ENCODE measurements at places on chromosomes 6 and 20. TPM values are rescaled to one million over a fixed set of nuclear protein-coding genes. Genes with fewer than 3 reads are reported as not detected.

CNBD2 gene
- polyA plus RNA-seq: 1.8 TPM

SLC12A5 gene
- 2.0 TPM for polyA plus RNA-seq

SLCO4A1 gene
- polyA plus RNA-seq: 3.2 TPM

CST5 gene
- polyA plus RNA-seq: 0.54 TPM

OR2H2 gene
- not detected for polyA plus RNA-seq

LAMP5 gene
- polyA plus RNA-seq: 5.2 TPM

KCNQ5 gene
- 0.36 TPM for polyA plus RNA-seq

GCNT2 gene
- polyA plus RNA-seq: 14.3 TPM

HCRTR2 gene
- polyA plus RNA-seq: 0.42 TPM

PPP1R3D gene
- 6.0 TPM for polyA plus RNA-seq

DNA sequence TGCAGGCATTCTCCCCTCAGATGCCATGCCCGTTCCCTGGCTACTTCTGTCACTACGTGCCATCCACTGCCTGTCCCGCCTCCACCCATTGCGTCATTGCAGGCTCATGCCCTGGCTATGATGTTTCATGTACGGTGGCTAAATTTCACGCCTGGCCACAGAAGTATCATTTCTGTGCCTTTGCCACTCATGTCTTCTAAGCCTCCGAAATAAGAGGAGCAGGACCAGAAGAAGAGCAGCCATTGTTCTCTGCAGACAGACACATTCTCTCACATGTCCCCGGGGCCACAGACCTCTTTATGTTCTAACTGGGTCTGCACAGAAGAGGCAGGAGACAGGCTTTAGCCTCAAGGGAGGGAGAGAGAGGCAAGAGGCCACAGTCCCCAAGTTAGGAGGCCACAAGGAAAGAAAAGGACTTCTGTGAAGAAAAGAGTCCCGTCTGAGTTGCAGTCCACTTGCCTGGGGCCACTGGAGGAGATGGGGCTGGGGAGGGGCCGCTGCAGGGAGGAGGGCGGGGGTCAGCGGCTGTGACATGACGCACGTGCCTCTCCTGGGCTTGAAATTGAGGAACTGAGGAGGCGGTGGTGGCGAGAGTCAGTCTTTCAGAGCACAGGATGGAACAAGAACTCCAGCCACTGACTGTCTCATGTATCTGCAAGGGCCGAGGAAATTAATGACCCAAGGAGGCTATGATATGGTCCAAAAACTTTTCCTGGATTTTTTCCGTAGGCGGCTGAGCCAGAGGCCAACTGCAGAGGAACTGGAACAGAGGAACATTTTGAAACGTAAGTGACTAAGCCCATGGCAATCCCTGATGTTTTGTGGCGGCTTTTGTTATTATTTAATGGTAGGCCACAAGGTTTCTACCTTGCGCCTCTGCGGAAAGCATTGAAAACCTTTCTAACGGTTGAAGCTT is 55.9 kb downstream of the TBC1D7 start:
- no peak for DNase-seq

GRCh38 chr20:41577129-41578009 is 40.8 kb downstream of the CHD6 start:
- no peak for DNase-seq

DNA sequence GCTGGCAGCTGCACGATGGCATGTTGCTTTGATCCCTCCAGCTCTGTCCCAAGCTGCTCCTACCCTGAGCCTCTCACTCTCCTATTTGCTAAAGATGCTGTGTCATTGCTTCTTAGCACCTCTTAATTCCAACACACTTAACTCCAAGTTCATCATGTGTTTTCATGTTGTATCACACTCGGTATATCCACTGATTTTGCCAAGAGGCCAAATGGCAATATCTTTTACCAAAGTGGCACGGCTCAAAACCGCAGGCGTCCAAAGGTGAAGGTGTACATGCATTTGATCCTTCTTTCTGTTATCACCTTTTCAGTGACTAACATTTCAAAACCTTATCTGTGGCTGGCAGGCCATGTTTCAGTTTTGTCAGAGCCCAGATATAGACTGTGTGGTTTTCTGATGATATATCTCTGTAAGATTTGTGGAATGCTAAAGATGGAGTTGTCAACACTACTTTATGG is 217.0 kb downstream of the TBX18 start:
- no peak for DNase-seq

GRCh38 chr20:689348-689747 is 13.7 kb upstream of the SCRT2 start:
- no peak for DNase-seq

DNA sequence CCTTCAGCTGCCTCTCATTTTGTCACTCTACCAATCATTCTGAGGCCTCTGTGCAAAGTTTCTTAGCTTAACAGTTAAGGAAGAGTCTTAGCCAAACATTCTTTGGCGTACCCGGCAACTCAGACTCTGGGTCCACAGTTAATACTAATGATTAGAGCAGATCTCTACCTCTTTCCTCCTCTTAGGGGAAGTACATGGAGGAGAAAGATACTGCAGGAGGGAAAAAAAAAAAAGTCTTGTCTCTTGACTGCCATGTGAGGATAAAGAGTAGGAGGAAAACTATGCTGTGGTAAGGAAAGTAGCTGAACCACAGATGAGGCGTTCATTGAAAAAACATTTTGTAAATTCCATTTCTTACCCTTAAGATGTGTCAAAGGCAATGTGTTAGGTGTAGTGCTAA is 44.0 kb upstream of the MARCKS start:
- DNase-seq: no peak

DNA sequence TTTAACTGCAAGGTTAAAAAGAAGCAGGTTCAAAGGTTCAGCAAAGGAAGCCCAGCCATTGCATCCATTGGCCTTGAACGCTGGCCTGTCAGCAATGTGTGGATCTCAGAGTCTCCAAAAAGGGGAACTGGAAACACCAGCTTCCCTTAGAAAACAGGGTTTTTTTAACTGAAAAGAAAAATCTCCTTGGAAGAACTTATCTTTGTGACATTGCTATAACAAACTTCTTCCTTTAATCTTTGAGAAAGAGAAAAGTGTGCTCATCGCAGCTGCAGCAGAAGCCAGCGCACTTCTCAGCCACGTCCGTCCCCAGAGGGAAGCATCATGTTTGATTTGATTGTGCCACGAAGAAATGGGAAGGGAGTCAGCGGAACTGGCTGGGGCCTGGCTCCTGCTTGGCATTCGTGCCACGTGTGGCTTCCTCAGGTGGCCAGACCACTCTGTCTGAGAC is 215.0 kb downstream of the SYNDIG1 start:
- DNase-seq: no peak

- peak; percentile 44 for DNase-seq
Measured at GRCh38 chr6:16130437-16130891, 1.6 kb downstream of the MYLIP start.

DNA sequence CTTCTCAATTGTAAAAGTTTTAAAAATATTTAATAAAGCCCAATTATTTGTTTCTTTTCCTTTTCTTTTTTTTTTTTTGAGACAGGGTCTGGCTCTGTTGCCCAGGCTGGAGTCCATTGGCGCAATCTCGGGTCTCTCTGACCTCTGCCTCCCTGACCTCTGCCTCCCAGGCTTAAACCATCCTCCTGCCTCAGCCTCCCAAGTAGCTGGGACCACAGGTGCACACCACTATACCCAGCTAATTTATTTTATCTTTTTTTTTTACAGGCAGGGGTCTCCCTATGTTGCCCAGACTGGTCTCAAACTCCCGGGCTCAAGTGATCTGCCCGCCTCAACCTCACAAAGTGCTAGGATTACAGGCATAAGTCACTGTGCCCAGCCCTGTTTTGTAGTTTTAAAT is 9.8 kb downstream of the REPS1 start:
- DNase-seq: no peak

GRCh38 chr20:56949318-56949717 is 317.1 kb downstream of the BMP7 start:
- DNase-seq: no peak

DNA sequence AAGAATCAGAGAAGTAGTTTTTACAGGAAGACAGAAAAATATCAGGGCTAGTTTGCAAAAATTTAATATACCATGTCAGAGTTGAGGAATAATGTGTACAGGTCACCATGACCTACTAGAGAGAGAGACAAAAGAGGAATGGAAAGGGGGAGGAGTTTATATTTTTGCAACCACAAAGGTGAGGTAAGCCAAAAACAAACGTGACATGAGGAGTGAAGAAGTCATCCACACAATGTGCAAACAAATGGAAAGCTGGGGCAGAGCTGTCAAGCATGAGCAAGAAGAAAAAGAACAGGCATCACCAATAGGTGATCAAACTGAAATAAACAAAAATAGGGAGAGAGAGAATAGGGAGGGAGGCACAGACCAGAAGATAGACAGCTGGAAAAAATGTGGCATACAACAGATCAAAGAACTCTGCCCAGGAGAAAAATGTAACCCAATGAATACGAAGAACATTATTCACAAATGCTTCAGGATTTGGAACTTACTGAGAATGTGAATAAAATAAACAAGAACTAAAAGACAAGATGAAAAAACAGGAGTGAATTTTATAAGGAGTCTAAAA is 15.5 kb downstream of the RARS2 start:
- no peak for DNase-seq

DNA sequence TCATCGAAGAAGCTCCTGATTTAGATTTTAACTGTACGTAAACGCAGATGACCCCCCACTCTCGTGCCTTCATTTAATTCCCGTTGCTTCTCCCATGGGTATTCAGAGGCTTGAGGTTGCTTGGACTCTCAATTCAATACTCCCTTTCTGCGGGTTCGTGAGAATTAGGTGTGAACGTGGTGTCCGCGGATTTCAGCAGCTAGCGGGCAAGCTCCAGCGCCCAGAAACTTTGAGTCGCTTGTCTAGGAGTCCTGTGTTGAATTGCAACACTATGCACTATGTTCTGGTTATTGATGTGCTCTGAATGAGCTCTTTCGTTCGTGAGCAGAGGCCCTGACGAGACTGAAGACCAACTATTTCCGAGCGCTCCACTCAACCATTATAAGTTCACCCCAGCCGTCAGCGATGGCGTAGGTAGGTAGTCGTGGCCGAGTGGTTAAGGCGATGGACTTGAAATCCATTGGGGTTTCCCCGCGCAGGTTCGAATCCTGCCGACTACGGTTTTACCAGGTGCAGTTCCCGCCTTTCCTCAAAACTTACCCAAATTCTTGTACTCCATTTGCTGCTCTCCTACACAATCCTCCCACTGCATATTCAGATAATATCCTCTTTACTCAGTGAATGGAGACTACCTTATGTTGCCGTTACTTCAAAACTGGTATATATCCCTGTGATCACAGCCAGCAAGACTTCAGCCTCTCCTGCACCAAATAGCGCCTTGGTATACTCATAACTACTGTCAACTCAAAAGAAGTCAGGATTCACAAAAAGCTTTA is 72.6 kb upstream of the ZNF184 start:
- DNase-seq: no peak

DNA sequence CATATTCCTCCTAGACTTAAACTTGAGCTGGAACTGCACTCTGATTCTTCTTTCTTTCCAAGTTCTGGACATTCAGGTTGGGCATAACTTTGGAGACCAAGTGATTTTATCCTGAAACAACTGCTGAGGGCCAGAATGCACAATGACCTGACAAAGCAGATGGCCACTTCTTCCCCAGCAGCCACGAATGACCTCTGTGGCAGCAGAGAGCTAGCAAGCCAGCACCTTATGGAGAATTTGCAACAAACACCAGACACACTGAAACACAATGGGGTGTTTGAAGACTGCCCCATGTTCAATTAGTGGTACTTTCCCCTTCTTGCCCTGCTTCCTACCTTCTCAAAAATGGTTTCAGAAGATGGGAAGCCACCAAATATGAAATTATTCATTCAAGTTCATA is 4.2 kb upstream of the TENT5A start:
- no peak for DNase-seq

- no peak for DNase-seq
Measured at GRCh38 chr20:15812696-15813095, 760.6 kb downstream of the KIF16B start.

DNA sequence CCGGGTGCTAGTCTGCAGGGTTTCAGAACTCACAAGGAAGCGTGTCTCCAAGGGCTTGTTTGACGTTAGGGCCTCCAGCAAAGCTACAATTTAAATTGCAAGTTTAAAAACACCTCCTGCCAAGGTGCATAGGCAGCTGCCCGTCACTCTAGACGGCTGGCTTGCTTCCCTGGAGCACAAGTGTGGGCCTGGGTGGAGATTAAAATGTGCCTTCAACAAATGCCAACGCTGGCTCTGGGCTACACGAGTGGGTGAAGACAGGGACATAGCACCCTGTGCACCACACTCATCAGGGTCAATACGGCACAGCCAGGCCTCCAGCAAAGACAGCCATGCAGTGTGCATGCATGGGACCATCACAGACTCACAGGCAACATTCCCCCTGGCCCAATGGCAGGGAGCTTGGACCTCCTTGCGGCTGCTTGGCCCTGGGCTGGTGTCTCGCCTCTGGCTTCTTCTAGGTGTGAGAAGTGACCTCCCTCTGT is 48.4 kb upstream of the FRMD1 start:
- DNase-seq: no peak

- no peak for DNase-seq
Measured at GRCh38 chr6:154901876-154902552, 93.1 kb upstream of the TIAM2 start.

DNA sequence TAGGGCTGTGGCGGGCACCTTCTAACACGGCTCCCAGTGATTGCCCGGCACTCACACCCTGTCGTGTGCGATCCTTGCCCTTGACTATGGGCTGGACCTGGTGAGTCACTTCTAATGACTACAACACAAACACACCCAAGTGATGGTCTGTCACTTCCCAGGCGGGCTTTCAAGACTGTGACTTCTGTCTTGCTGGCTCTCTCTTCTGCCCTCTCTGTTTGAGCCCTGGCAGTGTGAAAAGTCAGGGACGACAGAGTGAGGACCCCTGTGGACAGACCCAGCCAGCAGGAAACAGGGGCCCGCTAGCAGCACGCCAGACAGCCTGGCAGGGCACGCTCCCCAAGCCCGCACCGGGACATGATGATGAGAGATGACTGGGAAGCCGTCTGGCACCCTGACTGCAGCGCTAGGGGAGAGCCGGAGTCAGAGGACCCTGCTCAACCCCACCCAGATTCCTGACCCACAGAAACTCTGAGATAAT is 43.0 kb downstream of the KIF16B start:
- DNase-seq: no peak

DNA sequence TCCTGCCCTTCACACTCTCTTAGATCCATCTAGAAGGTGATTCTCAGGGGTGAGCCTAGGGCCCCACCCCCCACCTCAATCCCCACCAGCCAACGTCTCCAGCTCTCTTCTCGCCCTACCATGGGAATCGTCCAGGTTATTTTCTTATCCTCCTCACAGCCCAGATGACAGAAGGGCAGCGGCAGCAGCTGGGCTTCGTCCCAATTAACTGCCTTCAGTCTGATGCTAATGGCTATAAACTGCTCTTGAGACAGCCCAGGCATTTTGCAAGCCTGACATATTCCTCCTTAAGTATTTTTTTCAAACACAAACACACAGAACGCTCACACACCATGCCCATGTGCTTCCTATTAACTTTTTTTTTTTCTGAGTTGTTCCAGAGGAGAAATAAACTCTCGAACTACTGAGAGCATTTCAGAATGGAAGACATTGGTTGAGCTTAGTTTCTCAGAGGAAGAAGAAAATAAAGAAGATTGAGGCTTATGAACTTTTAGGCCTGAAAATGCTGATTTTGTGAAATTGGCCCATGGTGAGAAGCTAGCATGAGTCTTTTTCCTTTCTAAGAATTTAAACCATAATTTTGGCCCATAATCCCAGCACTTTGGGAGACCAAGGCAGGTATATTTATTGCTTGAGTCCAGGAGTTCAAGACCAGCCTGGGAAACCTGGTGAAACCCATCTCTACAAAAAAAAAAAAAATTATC is 124.6 kb downstream of the EYA2 start:
- peak; percentile 65 for DNase-seq

Data from right renal pelvis (tissue), 4 donors.